Left lung (tissue), 14 donors: ENCODE measurements at places on chromosomes 7 and 10. TPM values are rescaled to one million over a fixed set of nuclear protein-coding genes. Genes with fewer than 3 reads are reported as not detected.

DNA sequence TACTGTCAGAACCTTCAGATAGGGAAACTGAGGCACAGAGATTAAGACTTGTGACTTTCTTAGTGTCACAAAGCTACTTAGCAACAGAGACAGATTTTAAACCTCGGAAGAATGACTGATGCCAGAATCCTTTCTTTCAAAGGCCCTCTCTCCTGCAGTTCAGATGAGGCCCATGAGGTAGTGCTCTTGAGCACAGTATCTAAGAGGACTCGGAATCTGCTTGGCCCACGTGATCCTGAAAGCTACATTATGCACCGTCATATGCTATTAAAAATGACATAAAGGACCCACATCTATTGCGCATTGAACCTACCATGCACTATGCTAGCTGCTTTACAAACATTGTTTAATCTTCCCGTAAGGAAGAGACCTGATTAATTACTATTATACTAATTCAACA, 355.9 kb downstream of the SFMBT2 start:
- DNase-seq: no peak

GRCh38 chr10:101054876-101055275, 6.9 kb upstream of the KAZALD1 start:
- no peak for DNase-seq

- DNase-seq: no peak
Measured at GRCh38 chr7:68865351-68866199, 732.7 kb upstream of the AUTS2 start.

DNA sequence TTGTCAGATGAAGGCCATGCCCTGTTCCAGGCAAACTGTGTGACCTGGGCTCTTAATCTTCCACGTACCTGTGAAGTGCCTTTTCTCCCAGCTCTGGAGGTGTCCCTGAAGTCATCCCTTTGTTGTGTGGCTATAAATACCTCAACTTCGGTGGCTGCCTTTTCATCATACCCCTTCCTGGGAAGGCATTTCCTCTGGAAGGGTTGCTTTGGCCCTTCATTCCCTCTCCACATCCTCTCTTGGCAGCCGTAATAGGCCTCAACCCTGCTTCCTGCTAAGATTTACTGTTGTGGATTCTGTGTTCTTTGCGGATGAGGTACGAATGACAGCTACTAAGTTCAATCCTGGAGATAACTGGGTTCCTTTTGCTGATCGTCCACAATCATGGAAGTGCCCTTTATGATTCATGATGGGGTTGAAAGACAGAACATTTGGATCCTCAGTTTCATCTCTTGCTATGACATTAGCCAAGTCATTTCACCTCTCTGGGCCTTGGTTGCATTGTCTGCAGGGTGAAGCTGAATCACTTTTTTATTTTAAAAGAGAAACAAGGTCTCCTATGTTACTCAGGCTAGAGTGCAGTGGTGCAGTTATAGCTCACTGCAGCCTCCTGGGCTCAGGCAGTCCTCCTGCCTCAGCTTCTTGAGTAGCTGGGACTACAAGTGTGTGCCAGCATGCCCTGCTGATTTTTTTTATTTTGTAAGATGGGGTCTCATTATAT, 23.6 kb downstream of the FKBP6 start:
- DNase-seq: no peak

DNA sequence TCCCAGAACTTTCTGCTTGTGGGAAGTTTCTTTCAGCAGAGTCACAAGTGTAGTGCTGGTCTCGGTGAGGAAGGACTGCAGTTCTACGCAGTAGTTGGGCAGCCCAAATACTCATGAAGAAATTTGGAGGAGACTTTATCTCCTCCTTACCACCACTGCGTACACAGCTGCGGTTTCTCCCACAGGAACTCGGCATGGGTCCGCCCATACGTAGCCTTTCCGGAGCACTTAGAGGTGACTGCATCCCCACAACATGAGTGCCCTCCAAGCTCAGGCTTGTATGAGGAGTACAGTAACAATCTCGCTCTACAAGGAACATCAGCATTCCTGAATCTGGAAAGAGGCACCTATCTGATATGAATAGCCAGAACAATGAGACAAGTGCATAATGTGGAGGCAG, 549.2 kb upstream of the SEMA3D start:
- DNase-seq: no peak

- no peak for DNase-seq
Measured at GRCh38 chr7:1271046-1271445, 38.4 kb downstream of the UNCX start.

GRCh38 chr7:109635374-109635773, 1065.7 kb downstream of the DNAJB9 start:
- no peak for DNase-seq

- DNase-seq: no peak
Measured at GRCh38 chr10:5794236-5794635, 19.0 kb downstream of the GDI2 start.

GRCh38 chr7:151796871-151797537, 79.9 kb downstream of the PRKAG2 start:
- peak; percentile 60 for DNase-seq

GRCh38 chr10:75358835-75359421, 42.6 kb downstream of the ZNF503 start:
- DNase-seq: no peak

GRCh38 chr7:38195804-38196595, 18.0 kb downstream of the STARD3NL start:
- DNase-seq: no peak

DNA sequence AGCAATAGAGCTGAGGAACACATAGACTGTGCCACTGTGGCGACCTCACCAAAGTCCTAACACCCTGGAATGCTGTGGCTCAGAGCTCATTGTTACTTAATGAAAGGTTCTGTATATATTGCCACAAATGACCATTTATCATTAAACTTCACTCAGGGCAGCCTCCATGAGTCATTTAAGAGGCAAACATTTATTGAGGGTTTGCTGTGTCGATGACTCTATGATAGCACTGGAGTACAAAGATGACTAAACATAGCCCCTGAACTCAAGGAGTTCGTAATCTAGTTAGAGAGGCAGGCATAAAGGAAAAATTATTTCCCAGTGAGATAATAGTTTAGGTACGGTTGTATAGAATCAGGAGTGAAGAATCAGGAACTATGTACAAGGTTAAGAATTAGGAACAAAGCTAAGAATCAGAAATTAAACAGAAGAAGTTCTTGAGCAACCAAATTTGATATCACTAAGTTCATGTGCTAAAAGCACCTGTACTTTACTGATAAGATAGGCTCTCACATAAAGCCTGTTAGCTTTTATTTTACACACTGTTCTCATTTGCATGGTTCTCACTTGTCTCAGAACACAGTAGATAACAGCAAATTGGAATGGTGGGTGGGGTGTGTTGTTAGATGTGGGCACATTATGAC, 7.9 kb downstream of the ENTPD7 start:
- no peak for DNase-seq

GRCh38 chr7:36390199-36391090, 783 bp downstream of the ANLN start:
- peak; percentile 88 for DNase-seq

- no peak for DNase-seq
Measured at GRCh38 chr7:13563680-13564079, 425.8 kb downstream of the ETV1 start.

GRCh38 chr7:131400681-131401176, 73.1 kb downstream of the MKLN1 start:
- no peak for DNase-seq

DNA sequence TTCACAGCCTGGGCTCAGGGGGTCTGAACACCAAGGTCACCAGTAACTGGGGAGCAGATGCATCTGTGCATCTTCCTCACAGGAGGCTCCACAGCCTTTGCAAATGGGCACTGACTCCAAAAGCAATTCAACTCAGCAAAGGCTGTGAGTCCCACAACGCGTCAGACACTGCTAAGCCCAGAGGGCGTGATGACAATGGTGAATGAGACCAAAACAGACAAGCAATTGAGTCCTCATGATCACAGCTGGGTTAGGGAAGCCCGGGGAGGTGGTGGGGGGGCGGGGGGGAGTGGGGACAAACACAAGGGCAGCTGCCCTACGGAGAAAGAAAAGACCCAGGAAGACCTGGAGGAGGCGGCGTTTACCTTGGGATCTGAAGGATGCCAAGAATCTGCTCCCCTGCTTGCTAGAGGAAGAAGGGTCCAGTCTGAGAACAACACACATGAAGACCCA, 61.6 kb upstream of the RNF32 start:
- DNase-seq: no peak

DNA sequence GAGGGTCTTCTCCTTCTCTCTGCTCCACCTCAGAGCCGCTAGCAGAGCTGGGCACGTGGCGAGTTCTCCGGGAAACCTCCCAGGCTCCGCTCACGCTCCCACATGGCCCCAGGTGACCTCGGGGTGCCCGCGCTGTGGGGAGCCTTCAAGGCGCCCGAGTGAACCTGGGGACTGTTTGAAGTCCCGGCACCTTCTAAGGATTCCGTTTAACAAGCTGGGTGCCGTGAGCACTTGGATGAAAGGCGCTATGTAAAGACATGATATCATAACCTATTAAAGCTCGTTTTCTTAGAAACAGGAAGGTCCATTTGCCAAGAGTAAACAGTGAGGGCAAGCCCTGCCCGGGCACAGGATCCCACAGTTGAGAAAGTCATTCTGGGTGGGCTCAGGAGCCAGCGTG, 15.8 kb upstream of the MYL10 start:
- DNase-seq: no peak

DNA sequence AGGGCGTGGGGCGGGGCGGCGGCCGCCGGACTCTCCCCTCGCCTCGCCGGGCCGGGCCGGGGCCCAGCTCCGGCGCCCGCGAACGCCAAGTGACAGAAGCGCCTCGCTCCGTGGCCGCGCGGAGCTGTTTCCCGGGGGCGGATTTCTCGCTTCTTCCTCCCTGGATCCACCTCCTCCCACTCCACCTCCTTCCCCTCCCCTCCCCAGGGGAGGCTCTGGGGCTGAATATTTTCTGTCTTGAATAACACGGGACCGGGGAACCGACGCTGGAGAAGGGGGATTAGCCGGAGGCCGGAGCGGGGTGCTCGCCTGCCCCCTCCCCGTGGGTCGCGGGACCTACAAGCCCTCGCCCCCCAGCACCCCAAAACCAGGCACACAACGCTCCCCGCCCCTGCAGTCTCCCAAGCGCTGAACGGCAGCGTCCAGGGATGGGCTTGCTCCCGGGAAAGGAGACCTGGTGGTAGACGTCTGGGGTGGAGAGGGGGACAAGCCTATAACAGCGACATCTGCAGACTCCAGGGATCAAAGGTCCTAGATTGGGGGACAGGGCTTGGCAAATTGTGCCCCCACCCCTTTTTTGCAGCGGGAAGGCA, at the start of gene ARHGAP21:
Gene ARHGAP21 (minus strand): TSS at position 100 of the 593 bp plus-strand sequence. CDS start 1,988 bp downstream, outside the sequence.
- peak; percentile 79 for DNase-seq

GRCh38 chr7:92613720-92614119, 23.5 kb upstream of the FAM133B start:
- no peak for DNase-seq

The ATP6V0E2 gene
- 14.0 TPM for polyA plus RNA-seq

The SORCS3 gene
- polyA plus RNA-seq: 0.14 TPM

The PRRT4 gene
- polyA plus RNA-seq: 2.6 TPM

The C10orf143 gene
- 5.4 TPM for polyA plus RNA-seq

The PAOX gene
- 7.4 TPM for polyA plus RNA-seq

The PODXL gene
- polyA plus RNA-seq: 64.0 TPM

The TSPAN33 gene
- 5.5 TPM for polyA plus RNA-seq

The ASAH2 gene
- 4.4 TPM for polyA plus RNA-seq

The LRRN3 gene
- 53.7 TPM for polyA plus RNA-seq

The WIPF3 gene
- polyA plus RNA-seq: 1.7 TPM

The HMX3 gene
- polyA plus RNA-seq: not detected

The PNLIPRP1 gene
- polyA plus RNA-seq: not detected

The TMEM270 gene
- not detected for polyA plus RNA-seq

The GSTO2 gene
- polyA plus RNA-seq: 33.6 TPM

The ASNS gene
- 37.5 TPM for polyA plus RNA-seq
